ENCODE measurements at places on chromosomes 1 and 21.
A peak's percentile ranks its signal among the peaks of the same experiment; 100 is the strongest.

- DNase-seq: no peak
Measured at GRCh38 chr1:50700621-50701020, 259.4 kb downstream of the FAF1 start.

DNA sequence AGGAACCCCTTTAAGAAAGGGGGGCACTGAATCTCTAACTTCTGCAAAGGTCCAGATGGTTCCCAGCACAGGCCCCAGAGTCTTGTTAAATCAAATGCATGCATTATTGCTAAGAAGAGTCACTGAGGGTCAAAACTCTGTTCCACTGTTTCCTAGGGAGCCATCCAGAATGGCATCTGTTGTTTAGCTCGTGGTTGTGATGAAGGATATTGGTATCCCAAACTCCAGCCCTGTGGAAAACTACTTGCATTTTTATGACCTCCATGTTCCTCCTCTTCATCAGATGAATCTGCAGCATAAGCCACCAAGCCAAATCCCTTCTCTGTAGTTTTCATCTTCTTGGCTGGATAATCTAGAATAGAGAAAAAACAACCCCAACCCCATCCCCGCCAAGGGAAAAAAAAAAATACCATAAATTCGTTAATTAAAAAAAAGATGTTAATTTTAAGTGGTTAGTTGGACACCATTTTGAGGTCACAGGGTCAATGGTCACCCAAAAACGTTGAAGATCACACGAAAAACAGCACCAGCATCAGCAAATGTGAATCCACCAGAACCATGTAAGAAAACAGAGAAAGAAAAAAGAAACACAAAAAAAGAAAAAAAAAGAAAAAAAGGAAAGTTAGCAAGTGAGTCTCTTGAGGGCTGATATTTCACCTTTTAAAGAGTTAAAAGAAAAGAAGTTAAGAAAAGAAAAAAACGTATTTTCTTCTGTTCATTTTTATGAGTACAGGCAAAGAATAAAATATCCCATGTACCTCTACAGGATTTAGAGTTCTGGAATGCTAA, 3.0 kb upstream of the RIT1 start:
- DNase-seq: no peak

- DNase-seq: no peak
Measured at GRCh38 chr21:44797775-44798174, 3.8 kb downstream of the UBE2G2 start.

DNA sequence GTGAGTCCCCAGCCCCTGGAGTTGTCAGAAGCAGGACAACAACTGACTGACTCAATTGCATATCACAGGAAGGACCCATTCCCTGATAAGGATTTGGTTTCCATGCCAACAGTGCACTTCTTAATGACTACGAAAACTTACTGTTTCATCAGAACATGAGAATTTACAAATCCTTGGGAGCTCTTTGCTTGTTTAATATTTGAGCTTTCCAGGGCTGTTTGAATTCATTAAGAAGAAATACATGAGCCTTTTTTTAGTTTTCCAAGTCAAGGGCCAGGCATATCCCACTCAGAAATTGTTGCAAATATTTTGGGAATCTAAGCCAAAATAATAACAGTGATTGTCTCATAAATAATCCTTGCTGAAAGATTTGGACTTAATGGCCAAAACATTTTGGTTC, 27.2 kb upstream of the COL24A1 start:
- DNase-seq: no peak

GRCh38 chr1:101250222-101250621, 13.4 kb downstream of the S1PR1 start:
- peak; percentile 31 for DNase-seq

- DNase-seq: peak; percentile 69
Measured at GRCh38 chr1:107480548-107481415, 339.9 kb downstream of the NTNG1 start.

DNA sequence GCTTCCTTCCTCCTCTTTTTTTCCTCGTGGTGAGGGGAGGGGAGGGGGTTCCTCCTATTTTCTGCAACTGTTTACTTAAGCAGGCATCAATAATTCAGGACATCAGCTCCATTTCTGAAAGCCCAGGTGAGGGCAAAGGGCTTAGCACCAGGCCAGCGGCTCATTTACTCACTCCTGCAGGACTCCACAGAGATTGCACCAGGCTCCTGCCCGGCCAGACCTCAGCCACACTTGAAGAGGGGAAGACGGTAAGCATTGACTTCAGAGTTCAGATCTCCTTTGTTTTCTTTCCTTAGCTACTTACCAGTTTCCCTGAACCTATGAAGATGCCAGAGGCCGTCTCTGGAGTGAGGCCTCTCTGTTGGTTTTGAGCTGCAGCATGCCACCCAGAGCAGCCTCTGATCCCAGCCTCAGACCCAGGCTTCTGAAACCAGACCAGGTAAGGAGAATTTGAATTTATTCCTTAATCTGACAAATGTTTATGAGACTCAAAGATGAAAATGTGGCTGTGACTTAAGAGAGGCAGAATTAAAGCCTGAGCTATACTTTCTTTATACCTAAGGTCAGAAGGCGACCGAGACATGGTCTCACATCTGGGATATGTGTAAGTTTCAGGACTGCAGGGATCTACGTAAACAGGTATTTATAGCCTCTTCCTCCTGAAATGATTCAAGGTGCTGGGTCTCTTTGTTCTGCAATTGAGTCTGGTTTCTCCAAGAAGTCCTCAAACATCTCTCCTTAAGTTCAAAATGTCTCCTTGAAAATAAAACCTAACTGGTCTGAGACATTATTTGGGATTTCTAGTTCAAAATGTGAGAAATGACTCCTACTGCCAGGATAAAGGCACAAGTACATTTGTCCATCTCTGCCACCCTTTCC, 272.5 kb upstream of the RUNX1 start:
- DNase-seq: no peak

DNA sequence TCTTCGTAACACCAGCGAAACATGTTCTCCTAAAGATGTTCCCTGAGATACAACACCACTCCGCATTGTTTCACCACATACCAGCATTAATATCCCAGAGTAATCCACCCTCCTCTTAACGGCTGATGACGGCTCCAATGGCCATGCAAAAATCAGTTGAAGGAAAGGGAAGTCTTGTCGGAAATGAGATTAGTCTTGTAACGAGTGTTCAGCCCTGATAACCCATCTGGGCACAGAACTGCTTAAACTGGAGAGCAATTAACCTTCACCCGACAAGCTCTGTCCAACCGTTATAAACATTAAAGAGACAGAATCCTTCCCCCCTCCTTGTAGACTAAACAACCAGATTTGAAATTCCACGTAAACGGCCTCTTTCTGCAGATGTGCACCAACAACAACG, 21.9 kb downstream of the ERG start:
- DNase-seq: no peak

- no peak for DNase-seq
Measured at GRCh38 chr1:247540581-247540980, 4.3 kb upstream of the OR2C3 start.

DNA sequence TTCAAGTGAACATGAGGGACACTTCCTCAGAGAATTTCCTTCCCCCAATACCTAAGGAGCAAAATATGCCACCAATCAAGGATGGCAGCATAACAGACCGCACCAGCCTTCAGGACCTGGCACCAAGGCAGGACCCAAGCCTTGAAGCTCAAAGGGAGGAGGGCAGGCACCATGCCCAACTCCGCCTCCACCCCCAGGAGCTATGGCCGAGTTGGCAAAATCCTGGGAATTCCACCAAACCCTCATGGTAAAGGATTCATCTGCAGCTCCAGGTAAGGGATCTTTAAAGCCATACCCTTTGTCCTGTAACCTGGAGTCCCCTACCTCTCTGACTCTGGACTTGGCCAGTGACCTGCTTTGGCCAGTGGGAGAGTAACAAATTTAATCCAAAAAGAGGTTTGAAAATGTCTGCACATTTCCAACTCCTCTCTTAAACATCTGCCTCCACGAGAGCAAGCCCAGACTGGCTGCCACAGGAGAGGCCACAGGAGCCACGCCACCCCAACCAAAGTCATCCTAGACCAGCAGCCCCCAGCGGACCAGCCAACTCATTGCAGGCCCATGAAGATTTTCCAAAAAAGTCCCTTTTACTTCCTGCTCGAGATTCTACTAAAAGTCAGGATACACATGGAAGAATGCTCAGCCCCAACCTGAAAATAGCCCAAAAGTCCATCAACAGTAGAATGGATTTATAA, 41.9 kb downstream of the NPHP4 start:
- no peak for DNase-seq
